ENCODE measurements at places on chromosomes 4 and X.

DNA sequence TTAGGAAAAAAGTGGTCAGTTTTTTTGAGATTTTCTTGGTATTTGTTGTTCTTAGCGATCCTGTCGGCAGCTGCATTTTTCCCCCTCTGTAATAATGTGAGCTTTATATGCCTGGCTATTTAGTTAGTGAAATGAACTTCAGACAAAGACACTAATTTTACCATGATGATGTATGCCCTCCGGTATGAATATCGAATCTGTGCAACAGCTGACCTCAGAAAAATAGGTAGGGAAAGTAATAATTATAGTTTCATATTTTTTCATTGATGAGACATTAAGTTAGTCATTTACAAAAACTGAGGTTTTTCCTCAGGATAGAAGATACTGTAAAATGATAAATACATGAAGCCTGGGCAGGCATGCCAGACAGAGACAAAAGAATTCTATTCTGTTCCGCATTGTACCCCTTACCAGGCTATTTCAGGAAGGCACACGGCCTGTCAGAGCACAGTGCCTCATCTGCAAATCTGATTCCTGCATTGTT, 155.8 kb downstream of the SHROOM3 start:
- no peak for DNase-seq

DNA sequence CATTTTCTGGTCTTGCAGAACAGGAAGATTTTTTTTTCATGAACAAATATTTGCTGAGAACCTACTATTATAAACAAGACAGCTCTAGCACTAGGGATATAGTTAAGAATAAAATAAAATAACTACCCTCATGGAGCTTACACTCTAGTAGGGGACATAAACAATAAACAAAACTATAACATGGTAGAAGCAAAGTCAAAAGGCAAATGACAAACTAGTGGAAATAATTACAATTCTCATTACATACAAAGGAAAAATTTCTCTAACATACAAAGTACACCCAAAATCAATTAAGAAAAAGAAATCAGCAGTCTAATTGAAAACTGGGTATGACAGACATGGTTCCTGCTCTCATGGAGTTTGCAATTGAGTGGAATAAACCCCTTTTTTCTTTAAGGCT, 32.0 kb downstream of the VSIG4 start:
- DNase-seq: no peak

GRCh38 chr4:188139141-188139540, at the start of gene TRIML1:
TRIML1 (plus strand) TSS chr4:188139441; CDS start chr4:188139559, 118 bp downstream.
- no peak for DNase-seq

DNA sequence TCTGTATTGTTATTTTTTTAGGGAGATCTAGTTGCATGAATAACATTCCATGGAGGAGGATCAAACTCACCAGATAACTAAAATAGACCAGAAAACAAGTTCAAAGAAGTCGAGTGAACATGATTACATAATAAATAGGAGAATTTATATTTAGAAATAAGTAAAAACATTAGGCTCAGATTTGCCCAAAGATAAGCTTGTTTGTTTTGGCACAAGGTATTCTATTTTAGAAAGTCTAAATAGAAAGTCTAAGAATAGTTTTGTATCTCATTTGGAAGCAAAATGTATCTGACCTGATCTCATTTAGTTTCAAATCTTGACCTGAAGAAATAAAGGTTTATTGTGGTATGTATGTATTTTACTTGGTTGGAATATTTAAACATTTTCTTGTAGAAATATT, 670.6 kb upstream of the GALNTL6 start:
- DNase-seq: no peak

GRCh38 chrX:85244450-85245211, 840 bp downstream of the ZNF711 start:
- DNase-seq: no peak

GRCh38 chrX:133570549-133570948, 155.3 kb upstream of the GPC4 start:
- no peak for DNase-seq

GRCh38 chrX:17859609-17860178, 1.4 kb downstream of the RAI2 start:
- DNase-seq: no peak

- DNase-seq: no peak
Observed at GRCh38 chr4:67103001-67103747, 442.1 kb downstream of the CENPC start.

GRCh38 chr4:133997436-133997835, 204.2 kb downstream of the PABPC4L start:
- DNase-seq: no peak

DNA sequence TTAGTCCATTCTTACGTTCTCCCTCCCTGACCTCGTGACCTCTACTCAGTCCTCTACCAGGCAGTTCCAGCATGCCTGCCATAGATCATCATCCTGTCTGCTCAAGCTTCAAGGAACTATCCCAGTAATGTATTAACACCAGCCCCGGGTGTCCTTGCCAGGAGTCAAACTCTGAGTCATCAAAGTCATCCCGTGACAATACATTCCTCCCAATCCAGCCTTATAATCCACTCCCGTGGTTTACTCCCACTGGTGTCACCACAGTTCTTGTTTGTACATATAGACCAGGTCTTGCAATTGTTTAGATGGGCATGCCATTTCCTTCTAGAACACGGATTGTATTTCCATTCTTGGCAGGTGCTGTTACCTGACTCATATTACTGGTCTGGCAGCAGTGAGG, 68.7 kb upstream of the TAB3 start:
- DNase-seq: no peak

DNA sequence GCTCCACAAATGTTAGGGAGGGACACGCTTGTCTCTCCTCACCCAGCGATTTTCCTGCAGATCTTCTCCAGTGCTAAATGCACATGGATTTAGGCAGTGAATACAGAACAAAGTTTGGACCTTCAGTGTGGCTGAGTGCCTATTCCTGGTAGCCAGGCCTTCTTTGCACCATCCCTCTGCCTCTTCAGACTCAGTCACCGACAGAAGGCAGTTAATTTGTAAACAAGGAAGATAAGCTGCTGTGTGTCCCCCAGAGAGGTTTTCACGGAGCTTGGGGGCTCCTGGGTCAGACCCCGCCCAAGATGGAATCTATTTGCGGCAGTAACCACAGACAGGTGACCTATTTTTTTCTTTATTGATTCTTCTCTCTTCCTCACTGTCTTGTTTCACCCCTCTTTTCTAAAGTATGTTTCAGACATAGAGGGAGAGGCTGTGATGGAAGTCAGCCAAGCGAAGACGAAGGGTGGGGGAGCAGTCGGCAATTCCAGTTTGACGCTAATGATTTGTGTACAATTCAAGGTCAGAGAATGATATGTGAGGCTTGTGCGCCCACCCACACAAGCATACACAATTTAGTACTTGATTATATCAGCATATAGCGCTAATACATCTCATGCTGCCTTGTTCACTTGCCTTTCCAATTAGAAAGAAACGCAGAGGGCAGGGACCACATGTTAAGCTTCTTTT, 200.8 kb downstream of the MGST2 start:
- DNase-seq: no peak

GRCh38 chr4:84401701-84402306, 97.3 kb downstream of the NKX6-1 start:
- DNase-seq: no peak

GRCh38 chrX:27917713-27918500, 63.3 kb downstream of the DCAF8L1 start:
- no peak for DNase-seq
